ENCODE measurements at places on chromosomes 7 and 10.

- DNase-seq, result no peak
These were observed 422.2 kb downstream of the PHTF2 start for GRCh38 chr7:78220754-78221153.

- DNase-seq, result no peak
These were observed 515 bp downstream of the FASTK start for GRCh38 chr7:151080067-151080521.

- no peak for DNase-seq
These were observed 41.6 kb upstream of the EPHB6 start for GRCh38 chr7:142813226-142813625.

GRCh38 chr10:87734987-87735827 is 75.5 kb downstream of the PAPSS2 start:
- peak; percentile 15 for DNase-seq

GRCh38 chr10:10330418-10330817 is 687.3 kb upstream of the CELF2 start:
- DNase-seq, result no peak

DNA sequence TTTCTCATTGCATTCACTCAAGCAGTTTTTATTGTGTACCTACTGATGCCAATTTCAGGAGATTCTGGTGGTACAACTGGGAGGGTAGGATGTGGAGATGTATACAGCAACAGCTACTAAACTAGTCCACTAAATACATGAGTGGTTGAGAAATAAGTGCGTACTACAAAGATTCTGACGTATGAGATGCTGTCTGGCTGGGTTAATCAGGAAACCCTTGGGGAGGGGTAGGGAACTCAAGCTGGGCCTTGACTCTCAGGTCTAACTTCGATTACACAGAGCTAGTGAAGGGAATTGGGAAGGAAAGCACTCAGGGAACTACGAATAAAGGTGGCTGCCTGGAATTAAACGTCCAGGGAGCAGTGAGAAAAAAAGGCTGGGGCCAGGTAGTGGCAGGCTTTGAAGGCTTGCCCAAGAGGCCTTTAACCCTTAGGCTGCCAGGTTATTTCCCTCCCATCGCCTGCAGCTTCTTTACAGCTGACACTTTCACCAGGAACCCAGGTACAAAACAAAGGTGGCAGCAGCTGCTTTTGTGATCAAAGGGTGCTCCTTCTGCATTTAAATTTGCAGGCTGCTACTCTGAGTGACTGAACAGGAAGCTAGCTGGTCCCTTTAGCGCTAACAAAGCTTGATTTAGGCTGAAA is 3.2 kb downstream of the MMS19 start:
- DNase-seq, result no peak

DNA sequence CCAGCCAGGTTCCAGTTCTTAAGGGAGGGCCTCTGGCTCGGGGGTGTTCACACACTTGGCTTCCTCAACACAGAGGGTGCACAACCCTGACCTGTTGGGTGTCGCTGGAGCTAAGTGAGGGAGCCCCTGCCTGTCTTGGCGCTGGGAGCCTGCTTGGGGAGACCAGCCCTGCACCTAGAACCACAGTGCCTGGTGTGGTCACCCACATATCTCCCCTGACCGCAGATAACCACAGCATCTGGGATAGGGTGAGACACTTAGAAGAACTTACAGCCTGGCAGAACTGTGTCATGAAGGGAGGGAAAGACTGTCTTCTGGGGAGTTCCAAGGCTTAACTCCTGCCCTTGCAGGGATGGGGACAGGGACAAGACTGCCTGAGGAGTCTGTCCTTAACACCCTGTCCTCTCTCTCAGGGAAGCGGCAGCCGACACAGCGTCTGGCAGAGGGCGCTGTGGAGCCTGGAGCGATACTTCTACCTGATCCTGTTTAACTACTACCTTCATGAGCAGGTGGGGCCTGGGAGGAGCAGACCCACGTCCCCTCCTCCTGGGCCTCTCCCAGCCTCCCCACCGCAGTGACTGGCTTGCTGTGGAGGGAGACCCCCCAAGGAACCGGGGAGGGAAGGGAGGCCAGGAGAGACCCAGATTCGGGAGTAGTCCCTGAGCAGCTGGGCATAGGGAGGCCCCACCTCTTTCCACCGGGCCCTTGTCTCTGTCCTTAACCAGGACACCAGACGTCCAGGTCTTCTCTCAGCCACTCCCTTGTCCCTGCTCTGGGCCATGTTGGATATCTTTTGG is 59.0 kb downstream of the PALD1 start:
- no peak for DNase-seq

DNA sequence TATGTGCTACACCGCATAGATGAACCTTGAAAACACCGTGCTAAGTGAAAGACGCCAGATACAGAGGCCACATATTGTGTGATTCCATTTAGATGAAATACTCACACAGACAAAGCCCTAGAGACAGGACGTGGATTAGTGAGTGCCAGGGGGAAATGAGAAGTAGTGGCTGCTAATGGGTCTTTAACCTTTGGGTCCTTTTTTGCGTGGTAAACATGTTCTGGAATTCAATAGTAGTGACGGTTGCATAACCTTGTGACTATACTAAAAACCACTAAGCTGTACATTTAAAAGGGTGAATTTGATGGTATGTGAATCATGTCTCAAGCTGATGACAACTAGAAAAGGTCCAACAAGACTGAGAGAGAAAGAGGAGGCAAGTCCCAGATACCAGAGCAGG is 15.6 kb downstream of the SMKR1 start:
- no peak for DNase-seq

- no peak for DNase-seq
These were observed 94.5 kb downstream of the PTPRE start for GRCh38 chr10:128001363-128001745.

GRCh38 chr10:17659365-17659764 is 15.4 kb downstream of the STAM start:
- DNase-seq, result no peak

DNA sequence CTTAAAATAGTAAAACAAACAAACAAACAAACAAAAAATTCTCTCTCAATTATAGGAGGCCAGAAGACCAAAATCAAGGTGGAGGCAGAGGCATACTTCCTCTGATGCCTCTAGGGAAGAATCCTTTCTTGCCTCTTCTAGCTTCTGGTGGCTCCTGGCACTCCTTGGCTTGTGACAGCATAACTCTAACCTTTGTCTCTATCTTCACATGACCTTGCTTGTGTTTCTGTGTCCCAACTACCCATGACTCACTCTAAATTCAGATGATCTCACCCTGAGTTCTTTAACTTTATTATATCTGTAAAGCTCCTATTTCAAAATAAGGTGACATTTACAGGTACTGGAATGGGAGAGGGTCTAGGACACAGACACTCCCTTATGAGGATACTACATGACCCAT is 88.3 kb upstream of the ANTXRL start:
- DNase-seq, result no peak

- no peak for DNase-seq
These were observed 31.0 kb downstream of the C7orf33 start for GRCh38 chr7:148621563-148621962.

GRCh38 chr7:39042670-39043069 is 65.0 kb downstream of the POU6F2 start:
- DNase-seq, result no peak
